ENCODE measurements at places on chromosomes 13 and 19. TPM values are rescaled to one million over a fixed set of nuclear protein-coding genes. Genes with fewer than 3 reads are reported as not detected.

Gene CEP89
- polyA plus RNA-seq, result 29.0 TPM

Gene OR7C1
- polyA plus RNA-seq, result 0.06 TPM

Gene SSC5D
- 4.1 TPM for polyA plus RNA-seq

Gene TMEM161A
- polyA plus RNA-seq, result 45.5 TPM

Gene TNFSF13B
- polyA plus RNA-seq, result 1.8 TPM

Gene CFD
- 4.4 TPM for polyA plus RNA-seq

Gene GFY
- polyA plus RNA-seq, result not detected

Gene FCHO1
- polyA plus RNA-seq, result 2.7 TPM

Gene SHISA2
- 60.9 TPM for polyA plus RNA-seq

Gene ZNF44
- 43.6 TPM for polyA plus RNA-seq

Gene ZNF560
- polyA plus RNA-seq, result 0.83 TPM

Gene URAD
- not detected for polyA plus RNA-seq

Gene OR7D2
- polyA plus RNA-seq, result 0.09 TPM

Gene COG6
- 34.7 TPM for polyA plus RNA-seq

Gene PSG2
- polyA plus RNA-seq, result not detected

Gene PRODH2
- 49.5 TPM for polyA plus RNA-seq

Gene PGLYRP2
- 0.04 TPM for polyA plus RNA-seq

GRCh38 chr13:20654156-20654555 lies 49.3 kb upstream of the IL17D start:
- no peak for DNase-seq

GRCh38 chr13:109096101-109096500 lies 466.7 kb downstream of the MYO16 start:
- no peak for DNase-seq

DNA sequence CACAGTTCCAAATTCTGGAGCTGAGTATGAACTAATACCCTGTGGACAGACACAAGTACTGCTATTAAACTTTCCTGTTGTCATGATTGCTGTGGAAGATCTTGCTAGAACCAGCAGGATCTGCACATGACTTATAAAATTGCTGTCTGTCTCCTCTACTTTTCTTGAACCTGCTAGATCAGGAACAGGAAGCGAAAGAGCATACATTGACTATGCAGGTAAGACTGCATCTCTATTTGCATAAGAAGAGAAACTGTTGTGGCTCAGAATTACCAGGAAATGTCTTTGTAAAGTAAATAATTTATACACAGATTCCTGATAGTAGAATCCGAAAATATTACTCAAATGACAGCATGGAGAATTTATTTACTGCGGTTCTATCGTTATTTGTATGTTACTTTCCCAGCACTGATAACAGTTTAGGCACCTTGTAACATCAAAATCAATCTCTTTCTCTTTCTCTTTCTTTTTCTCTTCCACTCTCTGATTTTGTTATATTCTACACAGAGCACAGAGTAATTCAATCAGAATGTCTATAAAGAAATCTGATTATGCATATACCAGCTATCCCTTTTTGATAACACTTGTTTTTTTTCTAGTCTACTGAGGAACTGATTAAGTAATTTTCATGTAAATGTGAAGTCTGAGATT lies 226.5 kb downstream of the MYO16 start:
- no peak for DNase-seq

- DNase-seq, result no peak
Observed at GRCh38 chr19:45363861-45364459, 6.4 kb downstream of the ERCC2 start.

DNA sequence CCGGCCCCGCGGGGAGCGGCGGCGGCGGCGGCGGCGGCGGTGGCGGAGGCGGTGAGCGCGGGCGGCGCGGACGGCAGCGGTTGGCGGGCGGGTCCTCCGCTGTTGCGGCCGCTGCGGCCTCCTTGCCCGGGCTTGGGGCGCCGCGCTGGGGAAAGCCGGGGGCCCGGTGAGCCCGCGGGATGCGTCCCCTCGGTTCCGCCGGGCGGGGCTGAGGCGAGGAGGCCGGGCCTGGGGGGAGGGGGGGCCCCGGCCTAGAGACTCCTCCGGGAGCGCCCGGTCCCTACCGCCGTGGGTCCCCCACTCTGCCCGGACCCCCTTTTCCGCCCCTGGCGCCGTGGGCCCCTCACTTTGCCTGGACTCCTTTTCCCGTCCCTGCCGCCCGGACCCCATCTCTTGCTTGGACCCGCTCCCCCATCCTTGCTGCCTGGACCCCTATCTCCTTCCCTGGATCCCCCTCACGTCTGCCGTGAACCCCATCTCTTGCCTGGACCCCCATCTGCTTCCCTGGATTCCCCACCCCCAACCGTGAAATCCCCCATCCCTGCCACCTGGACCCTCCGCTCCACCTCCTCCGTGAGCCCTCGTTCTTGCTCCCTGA lies 28.6 kb upstream of the NDUFS7 start:
- DNase-seq, result no peak

GRCh38 chr13:91155512-91156114 lies 191.9 kb upstream of the MIR17HG start:
- no peak for DNase-seq

- DNase-seq, result no peak
Observed at GRCh38 chr19:5600797-5601196, 21.8 kb downstream of the SAFB2 start.

DNA sequence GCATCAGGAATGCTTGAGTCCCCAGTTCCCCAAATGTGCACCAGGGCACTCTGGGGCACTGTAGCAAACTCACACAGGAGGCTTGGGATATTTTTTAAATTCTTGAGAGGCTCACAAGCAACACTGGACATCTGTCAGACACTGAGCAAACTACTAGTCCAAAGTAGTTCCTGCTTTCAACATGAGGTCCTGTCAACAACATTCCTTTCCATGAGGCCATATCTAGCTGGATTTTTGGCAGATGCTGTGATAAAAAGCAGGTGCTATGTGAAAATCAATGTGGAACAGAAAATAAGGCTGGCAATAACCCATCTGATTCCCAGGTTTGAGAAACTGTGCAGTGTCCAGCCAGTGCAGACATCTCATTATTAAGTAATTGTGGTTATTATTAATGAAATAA lies 50.5 kb downstream of the STARD13 start:
- no peak for DNase-seq

GRCh38 chr13:52085421-52085820 lies 43.5 kb downstream of the NEK5 start:
- DNase-seq, result no peak

DNA sequence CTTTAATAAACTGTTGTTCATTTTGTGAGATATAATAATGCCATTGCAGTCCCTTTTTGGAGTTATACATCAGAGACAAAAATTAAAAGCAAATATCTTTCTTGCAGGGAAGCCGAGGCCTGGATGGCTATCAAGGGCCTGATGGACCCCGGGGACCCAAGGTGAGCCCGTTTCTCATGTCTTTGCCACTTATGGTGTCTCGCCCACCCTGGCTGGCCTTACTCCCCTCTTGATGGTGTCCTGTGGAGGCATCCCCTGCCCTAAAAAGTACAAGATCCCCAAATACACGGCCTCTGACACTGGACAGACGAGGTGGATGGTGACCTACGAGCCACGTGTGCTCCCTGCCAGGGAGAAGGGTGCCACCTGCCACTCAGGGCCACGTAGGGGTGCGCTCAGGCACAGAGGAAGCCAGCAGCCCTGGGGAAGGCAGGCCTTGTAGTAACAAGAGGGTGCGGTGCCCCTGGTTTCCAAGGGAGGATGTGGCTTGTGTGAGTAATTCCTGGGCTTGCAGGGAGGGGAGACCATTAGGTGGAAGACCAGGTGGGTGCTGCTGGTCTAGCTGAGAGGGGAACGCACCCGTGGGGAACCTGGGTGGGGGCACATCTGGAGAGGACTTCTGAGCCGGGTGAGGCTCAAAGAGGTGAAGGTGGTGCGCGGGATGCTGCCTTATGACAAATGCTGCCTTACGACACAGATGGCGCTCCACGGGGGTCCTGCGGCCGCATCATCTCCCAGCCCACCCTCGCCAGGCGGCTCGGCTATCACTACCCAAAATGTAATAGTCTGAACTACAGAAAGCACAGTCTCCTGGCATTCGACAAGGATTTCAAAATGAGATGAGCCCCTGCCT lies 115.6 kb downstream of the RAB20 start:
- DNase-seq, result no peak

- no peak for DNase-seq
Observed at GRCh38 chr13:48210178-48210577, 22.8 kb upstream of the ITM2B start.

GRCh38 chr13:61275736-61276135 lies 139.9 kb downstream of the PCDH20 start:
- DNase-seq, result no peak

DNA sequence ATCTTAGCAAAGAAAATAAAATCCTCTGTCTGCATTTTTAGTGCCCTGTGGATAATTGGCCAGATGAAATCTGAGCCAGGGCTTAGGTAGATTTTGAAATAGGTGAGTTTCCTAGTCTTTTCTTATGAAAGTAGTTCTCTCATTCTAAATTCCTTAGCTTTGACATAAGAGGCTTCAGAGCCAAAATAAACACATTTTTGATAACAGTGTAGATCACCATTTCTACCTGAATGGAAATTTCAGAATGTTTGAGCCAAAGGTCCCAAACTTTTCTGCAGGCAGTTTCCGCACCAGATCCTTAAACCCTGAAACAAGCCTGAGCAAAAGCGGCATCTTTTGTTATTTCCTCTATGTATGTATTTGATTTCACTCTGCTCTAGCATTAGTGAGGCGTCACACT lies 551.2 kb downstream of the EFNB2 start:
- no peak for DNase-seq

DNA sequence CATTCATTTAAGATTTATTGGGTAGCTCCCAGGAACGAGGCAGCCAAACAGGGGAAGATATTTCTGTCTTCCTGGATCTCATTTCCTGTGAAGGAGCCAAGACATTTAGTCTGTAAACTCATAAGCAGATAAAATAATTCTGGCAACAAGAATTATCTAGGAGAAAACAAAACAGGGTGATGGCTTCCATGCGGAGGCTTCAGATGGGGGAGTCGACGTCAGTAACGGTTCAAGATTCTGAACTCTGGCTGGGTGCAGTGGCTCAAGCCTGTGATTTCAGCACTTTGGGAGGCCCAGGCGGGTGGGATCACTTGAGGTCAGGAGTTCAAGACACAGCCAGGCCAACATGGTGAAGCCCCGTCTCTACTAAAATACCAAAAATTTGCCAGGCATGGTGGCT lies 1.3 kb downstream of the GNA15 start:
- peak; percentile 48 for DNase-seq

- no peak for DNase-seq
Observed at GRCh38 chr19:10228393-10228792, 2.7 kb downstream of the S1PR2 start.

DNA sequence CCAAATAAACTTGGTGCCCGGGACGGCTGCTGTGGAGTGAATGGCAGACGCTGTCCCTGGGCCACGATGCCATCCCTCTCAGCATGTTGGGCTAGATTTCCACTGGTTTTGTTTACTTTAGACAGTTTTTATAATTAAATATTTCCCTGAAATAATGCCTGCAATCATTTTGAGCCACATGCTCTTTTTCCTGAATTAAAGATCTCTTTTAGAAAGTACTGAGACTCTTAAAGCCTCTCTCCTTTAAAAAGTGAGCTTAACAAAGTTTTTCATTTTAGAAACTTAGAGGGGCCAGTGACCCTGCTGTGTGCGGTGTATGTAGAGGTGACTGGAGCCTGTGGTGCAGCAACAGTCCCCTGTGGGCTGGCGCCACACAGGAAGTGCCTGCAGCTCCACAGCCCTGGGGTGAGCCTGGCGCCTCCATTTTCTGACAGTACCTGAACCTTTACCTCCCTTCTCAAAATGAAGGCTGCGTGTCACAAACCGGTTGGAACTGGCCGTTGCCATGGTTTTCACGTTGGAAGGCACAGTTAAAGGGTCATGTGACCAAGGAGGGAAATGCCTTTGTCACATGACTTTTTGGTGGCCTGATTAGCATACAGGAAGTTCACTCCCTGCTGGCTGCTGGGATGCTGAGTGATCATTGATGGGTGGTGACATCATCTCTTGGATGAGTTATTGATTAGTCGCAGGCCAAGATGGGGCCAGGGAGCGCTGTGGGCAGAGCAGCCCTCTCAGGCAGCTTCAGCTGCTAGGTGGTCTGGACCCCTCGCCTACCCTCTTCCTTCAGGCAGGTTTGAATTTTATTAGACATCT lies 26.3 kb downstream of the TSSK6 start:
- peak; percentile 95 for DNase-seq

- DNase-seq, result no peak
Observed at GRCh38 chr19:1521636-1522035, 2.2 kb upstream of the PLK5 start.

- no peak for DNase-seq
Observed at GRCh38 chr19:46760363-46760762, 14.1 kb upstream of the STRN4 start.

- no peak for DNase-seq
Observed at GRCh38 chr13:74620308-74620707, 486.1 kb upstream of the KLF12 start.

- no peak for DNase-seq
Observed at GRCh38 chr13:112160558-112160957, 93.6 kb downstream of the SOX1 start.

- DNase-seq, result no peak
Observed at GRCh38 chr19:31292639-31293185, 56.5 kb downstream of the TSHZ3 start.

- DNase-seq, result no peak
Observed at GRCh38 chr19:3409346-3410064, 43.1 kb downstream of the NFIC start.

GRCh38 chr19:33580645-33581037 lies 41.1 kb upstream of the CHST8 start:
- no peak for DNase-seq

DNA sequence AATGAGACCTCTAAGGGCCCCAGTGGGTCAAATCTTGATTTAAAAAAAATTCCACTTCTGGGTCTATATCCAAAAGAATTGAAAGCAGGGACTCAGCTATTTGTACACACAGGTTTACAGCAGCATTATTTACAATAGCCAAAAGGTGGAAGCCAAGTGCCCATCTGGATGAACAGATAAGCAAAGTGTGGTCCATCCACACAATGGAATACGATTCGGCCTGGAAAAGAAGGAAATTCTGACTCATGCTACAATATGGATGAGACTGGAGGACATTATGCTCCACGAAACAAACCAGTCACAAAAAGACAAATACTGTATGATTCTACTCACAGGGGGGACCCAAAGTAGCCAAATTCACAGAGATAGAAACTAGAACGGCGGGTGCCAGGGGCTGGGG lies 76.7 kb downstream of the CACNA1A start:
- no peak for DNase-seq

- DNase-seq, result no peak
Observed at GRCh38 chr19:5048727-5049553, 80.0 kb downstream of the KDM4B start.

DNA sequence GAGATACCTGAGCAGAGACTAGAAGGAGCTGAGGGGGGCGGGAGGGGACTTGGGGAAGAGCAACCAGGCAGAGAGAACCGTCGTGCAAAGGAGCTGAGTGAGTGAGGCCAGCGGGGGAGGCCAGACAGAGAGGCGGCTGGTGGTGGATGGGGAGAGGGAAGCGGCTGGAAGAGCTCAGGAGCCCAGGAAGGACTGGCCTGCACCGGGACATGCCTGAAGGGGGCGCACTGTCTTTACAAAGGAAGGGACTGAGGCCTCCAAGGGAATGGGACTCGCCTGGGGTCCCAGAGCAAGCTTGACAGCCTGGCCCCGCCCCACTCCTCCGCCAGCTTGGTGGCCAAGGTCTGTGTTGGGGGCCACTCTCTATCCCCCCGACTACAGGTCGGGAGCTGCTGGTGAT lies 14.9 kb downstream of the ONECUT3 start:
- no peak for DNase-seq

GRCh38 chr19:15418231-15418578 lies 583 bp downstream of the AKAP8L start:
- peak; percentile 29 for DNase-seq
